Retinal pigment epithelial cell (primary cell): ENCODE measurements at places on chromosomes 4 and X.

DNA sequence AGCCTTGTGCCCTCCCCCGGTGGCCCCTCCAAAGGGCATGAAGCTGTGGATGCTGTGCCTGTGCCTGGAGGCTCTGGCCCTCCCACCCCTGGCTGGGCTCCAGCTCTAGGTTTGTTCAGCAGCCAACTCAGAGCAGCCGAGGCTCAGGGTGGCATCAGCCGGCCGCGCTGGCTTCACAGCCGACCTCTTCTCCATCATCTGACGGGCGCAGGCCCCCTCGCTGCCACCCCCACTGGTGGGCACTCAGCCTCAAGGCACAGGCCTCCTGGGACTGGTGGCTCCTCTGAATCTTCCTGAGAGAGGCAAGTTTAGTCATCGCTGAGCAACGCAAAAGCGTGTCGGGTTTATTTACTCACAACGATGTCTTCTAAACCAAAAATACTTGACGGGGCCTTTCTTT, 46.0 kb downstream of the PCGF3 start:
- no peak for DNase-seq

DNA sequence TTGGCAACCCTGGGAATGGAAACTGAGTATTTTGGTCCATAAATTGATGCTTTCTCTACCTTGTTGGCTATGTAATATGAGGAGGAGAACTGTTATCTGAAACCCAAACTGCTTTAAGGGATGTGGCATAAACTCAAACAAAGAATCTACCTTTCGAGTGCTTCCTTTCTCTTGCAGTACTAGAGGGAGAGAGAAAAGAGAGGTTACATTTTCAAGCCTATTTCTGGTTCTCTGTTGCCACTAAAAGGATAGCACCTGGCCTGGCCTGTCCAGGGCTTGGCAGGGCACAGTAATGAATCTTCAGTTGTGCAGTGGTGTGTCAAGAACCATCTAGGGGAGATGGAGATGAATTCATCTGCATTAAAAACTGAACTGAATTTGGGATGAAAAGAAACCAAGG, 308.6 kb downstream of the PTTG2 start:
- no peak for DNase-seq

DNA sequence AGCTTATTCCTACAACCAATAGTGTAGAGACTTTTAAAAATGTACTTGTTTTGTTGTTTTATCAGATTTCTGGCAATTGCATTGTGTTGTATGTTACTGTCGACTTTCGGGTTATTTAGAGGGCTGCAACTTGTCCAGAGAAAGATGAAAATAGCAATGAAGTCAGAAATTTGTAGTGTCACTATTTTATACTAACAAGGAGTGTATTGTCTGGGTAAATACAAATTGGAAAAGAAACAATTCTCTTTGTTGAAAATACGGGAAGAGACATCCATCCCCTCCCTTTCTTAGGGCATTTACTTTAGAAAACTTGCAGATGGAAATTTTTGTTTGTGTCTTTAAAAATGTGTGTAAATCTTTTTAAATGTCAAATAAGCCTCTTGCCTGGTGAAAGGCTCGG, 792.0 kb downstream of the PCDH18 start:
- DNase-seq: no peak

DNA sequence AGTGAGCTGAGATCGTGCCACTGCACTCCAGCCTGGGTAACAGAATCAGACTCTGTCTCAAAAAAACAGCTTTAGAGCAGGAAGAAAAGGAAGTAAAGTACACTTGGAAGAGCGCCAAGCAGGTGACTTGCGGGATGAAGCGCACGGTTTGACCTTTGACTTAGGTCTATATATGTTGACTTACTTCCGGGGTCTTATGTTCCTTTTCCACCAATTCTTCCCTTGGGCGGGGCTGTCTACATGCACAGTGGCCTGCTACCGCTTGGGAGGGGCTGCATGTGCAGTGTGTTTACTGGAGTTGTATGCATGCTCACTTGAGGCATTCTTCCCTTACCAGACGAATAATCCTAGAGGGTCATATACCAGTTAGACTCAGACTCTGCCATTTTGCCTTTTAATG, 108.6 kb downstream of the APOOL start:
- DNase-seq: no peak

DNA sequence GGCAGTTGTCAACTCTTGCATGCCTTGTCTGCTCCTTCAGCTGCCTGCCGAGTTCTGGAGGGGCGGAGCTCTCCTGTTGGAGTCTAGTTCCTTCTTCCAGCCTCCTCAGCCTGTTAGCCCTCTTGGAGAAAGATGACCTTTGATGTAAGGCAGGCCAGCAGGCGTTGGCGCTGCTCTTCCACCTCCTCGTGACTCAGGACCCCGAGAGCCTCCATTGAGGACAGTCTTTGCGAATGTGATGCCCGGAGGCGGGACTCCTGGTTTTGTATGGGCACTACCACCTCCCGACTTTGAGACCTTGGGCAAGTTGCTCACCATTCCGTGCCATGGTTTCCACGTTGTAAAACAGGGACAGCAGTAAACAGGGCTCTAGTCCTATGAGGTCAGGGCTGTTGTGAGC, 108.3 kb downstream of the TENM3 start:
- DNase-seq: no peak

GRCh38 chrX:32448320-32448719, 763.0 kb downstream of the DMD start:
- no peak for DNase-seq

- no peak for DNase-seq
Observed at GRCh38 chr4:153198719-153199118, 5.5 kb upstream of the TRIM2 start.

DNA sequence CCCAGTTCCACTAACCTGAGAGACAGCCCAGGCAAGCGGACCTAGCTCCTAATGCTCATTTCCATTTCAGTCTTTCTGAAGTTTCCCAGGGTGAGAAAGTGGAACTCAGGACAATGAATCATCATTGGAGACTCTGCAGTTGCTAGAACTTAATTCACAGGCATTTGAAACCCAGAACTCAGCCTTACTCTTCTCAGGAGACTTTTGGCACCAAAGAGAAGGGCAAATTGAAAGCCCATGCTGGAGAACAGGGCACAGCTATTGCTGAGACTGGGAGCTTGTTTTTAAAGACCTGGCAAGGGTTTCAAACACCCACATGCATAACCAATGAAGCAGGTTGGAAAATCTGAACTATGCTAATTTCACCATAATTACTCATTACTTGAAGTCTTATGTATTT, 36.0 kb downstream of the BST1 start:
- no peak for DNase-seq

DNA sequence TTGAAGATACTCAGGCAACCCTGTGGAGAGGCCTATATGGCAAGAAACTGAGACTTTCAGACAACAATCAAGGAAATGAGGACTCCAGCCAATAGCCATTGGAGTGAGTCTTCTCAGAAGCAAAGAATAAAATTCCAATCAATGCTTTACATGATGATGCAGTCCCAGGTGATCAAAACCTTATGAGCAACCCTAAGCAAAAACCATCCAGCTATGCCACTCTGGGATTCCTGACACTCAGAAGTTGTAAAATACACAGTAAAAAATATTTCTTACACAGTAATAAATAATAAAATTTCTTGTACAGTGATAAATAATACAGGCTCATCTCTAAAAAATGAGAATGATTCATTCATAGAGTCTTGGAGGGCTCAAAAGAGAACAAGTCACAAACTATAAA, 150.6 kb downstream of the IL15 start:
- no peak for DNase-seq

DNA sequence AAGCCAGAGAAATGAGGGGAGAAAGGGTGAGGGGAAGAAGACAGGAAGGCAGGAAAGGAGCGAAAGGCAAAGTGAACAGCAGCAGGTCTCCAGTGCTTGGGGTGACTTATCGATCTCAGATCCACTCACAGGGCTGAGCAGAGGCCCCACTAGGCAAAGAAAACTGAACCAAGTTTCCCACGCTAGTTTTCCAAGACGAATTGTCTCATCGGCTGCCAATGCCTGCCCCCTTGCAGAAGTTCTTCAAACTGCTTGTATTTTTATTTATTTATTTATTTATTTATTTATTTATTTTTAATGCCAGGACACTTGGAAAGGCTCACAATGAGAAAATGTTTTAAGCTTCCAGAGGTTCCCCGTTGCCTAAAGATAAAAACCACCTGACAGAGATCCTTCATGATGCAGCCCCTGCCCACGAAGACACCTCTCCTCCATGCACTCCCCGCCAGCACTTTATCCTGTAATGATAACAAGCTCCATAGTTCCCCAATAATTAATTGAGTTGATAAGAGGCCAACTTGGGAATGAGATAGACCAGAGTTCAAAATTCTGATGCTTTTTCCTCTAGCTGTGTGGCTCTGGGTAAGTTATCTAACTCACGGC, 43.2 kb downstream of the QDPR start:
- no peak for DNase-seq

DNA sequence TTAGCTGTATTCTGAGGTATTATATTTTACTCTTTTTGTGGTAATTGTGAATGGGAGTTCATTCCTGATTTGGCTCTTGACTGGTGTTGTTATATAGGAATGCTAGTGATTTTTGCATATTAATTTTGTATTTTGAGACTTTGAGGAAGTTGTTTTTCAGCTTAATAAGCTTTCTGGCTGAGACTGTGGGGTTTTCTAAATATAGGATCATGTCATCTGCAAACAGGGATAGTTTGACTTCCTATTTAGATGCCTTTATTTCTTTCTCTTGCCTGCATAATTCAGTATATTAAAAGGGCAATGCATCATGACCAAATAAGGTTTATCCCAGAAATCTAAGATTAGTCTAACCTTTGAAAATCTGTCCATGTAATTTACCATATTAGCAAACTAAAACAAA, 44.7 kb upstream of the EPGN start:
- DNase-seq: no peak
